ENCODE measurements at places on chromosomes 2 and 18.

DNA sequence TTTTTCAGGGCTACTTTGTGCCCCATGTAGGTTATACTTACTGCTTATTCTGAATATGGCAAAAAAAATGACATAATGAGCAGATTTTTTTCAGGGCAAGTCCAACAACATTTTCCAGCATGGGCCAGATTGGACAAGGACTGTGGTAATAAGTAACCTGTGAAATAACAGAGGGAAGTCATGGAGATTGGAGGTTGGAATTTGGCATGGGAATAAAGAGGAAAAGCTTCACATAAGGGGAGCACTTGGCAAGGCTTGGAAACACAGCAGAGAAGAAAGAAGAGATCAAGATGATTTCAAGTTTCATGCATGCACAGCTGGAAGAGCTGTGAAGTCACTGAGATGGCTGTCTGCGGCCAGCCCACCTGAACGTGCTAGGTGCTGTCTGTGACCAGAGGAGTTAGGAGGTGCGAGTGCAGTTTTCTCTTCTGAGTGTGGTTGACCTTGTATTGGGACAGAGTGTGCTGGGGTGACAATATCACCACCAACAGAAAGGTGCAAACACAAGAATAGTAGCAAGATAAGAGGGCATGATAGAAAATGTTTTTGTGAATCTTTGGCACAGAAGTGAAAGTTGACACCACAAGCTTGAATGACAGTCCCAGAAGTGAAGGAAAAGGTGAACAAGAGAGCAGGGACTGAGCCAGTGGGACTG, 71.1 kb upstream of the DSC1 start:
- no peak for DNase-seq

DNA sequence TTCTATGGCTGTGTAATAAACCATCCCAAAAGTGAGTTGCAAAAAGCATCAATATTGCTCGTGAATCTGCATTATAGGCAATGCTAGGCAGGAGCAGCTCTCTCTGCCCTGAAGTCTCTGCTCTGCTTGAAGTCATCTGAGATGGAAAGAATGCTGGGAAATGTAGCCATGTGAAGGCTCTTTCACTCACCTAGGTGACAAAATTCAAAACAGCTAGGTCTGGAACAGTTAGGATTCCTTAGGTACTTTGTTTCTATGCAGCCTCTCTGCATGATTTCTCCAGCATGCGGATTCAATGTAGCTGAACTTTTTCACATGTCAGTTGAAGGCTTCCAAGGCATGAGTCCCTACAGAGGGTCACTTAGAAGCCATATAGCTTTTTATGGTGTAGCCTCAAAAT, 1383.7 kb downstream of the LRP1B start:
- no peak for DNase-seq

DNA sequence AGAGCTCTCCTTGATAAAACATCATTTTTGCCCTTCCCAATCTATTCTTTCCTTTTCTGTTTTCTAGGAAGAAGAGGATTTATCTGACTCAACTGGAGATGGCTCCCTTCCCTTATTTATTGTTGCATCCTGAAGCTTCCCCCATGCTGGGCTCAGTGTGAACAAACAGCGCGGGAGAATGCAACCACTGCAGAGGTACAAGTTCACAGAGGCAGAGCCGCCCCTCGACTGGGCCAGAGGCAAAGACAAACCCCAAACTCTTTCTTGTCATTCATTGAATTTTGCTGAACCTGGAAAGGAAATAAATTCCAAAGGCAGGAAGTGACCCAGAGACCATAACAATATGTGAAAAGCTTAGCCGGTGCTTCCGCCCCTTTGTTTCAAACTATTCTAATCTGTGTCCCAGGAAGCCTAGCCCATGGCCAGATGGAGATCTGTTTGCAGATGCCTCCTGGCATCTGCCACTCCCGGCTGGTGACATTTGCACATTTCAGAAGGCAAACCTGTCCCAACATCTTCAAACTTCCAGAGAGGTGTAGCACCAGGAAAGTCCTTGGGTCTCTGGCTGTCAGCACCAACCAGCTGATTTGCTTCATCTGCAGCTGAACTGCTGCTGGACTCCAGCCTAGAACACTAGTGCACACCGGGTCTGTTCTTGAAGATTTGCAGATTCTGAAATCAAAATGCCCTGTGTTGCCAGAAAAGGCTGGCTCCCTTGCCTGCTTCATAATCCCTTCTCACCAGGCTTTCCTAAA, 79.4 kb upstream of the MAP4K3 start:
- DNase-seq: no peak

- no peak for DNase-seq
Observed at GRCh38 chr18:73948084-73948483, 199.6 kb downstream of the FBXO15 start.

GRCh38 chr2:142426064-142426463, 295.2 kb upstream of the LRP1B start:
- DNase-seq: no peak

GRCh38 chr2:191607096-191607495, 70.8 kb upstream of the NABP1 start:
- no peak for DNase-seq

- DNase-seq: no peak
Observed at GRCh38 chr2:237819231-237819630, 20.7 kb downstream of the RBM44 start.

DNA sequence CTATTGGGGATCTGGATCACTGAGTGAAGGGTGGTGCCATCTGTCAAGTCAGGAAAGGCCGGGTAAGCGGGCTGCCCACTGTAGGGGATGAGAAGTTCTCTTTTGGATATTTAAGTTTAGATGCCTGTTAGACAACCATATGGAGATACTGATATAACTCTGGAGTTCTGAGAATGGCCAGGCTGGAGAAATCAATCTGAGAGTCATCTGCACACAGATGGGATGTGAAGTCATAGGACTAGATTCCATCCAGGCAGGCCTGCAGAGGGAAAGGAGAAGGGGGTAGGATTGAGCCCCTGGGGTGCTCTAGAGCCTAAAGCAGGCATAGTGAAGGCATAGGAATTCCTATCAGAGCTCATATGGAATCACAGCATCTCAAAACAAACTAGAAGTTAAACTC, 30.1 kb downstream of the SPRED2 start:
- DNase-seq: no peak

GRCh38 chr2:129772190-129772579, 207.3 kb upstream of the RAB6C start:
- no peak for DNase-seq

DNA sequence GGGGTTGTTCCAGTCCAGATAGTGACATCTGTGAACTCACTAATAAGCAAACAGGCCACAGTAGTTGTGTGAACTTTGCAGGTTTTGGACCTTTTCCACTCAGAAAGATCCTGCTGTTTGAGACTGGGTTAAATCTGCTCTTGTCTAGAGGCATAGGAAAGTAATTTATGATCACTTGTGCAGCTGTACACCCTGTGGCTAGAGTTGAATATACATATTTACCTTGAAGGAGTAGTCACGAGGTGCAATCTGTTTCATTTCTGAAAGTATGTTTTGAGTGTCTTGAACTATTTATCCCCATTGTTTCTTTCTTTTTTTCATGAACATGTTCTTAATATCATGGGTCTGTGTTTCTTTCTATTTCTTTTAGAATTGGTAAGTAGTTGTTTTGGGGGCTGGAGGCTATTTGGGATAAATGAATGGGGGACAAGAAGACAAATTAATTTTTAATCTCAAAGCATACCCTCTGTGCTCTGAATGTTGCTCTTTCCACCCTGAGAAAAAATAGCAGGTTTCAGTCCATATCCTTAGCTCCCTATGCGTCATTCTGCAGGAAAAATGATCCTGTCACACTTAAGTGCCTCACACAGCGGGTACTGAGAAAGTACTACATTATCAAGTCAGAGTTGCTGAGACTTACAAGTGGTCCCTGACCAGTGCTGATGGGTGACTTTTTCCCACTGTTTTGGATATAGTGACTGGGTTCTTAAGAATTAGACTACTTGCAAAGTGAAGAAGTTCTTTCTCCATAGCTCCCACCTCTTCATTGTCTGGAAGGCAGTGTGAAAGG, 28.2 kb downstream of the DCC start:
- no peak for DNase-seq

DNA sequence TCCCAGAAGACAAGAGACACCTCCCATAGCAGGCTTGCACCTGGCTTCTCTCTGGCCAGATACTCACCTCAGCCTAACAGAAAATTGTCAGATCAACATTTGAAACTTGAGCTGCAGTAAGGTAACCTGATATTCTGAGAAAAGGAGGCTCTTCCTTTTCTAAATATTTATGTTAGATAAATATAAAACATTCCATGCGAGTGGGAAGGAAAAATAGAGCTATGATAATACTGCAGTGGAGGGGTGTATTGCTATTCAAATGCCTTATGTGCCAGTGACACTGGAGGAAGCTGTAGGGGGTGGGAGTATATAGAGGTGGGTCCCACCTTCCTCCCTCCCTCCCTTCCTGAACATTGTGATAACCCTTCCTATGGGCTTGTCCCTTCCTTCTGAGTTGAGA, 515.5 kb upstream of the CHAC2 start:
- DNase-seq: no peak

DNA sequence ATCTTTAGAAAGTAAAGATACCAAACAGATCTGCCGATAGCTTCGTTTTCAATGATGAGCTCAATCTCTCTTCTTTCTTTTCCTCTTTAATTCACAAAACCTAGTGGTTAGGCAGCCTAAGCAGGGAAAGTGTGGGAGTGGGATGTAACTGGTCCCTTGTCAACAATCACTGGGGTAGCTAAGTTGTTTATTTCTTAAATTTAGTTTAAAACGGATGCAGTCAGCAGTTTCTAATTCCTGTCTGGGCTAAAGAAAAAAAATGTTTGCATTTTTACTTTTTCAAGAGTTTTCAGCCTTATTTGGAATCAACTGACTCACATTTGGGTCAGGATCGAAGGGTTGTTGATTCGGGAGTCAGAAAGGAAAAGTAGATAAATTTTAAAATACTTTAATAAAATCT, 137.7 kb upstream of the TACR1 start:
- no peak for DNase-seq

DNA sequence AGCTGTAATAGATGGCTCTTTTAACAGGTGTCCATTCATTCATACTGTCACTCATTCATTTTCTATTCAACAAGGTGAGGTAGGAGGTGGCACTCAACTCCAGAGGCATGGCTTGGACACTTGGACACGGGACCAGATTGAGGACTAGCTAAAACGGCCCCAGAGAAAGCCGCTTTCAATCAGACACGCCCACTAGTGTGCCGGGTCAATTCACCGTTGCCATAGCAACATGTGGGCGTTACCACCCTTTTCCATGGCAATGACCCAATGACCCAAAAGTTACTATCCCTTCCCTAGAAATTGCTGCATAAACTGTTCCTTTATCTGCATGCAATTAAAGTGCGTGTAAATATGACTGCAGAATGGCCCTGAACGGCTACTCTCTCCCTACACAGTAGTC, 49.2 kb upstream of the LGALSL start:
- DNase-seq: no peak

DNA sequence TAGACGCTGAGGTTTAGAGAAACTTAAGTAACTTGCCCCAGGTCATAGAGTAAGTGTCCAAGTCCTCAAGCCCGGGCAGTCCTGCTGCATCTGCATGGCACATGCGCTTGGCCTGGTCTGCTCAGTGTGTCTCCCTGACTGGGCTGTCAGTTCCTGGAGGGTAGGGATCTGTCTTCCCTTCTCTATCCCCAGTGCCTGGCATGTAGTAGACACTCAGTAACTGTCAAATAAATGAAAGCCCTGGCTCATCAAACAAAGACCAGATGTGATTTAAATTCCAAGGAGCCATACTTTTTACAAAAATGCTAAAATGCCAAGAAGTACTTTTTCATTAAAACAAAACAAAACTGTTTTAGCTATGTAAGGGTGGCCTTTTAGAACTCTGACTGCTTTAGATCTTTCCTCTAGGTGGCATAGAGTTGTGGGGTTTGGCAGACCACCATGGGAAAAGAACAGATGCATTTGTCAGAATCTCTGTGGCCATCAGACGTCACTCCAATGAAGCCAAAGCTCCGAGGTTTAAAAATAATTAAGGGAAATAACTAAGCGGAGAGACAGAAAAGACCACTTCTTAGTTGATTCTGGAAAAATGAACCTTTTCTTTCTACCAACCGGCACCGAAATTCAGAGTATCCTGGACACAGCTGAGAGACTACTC, 34.0 kb downstream of the EPAS1 start:
- DNase-seq: no peak

DNA sequence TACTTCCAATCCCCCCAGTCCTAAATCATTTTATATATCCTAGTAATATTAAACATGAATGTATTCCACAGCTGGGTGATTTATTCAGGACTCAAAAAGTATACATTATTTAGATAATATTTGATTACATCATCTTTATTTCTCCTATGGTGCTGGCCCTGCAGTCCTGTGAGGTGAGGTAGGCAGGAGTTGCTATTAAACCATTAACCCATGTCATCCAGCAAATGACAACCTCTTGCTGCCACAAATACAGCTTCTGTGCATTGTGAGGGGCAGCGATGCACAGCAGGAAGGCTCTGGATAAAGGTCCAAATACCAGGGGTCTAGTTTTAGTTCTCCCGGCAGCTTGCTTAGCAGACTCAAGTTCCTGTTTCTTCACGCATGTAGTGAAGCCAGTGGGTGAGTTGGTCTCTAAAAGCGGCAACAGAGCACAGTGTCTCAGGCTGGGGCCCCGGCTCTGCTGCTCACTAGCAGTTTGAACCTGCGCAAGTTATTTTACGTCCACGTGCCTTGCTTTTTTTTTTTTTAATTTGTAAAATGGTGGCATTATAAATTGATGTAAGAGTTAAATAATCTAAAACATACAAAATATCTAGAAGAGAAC, 36.1 kb downstream of the INSIG2 start:
- no peak for DNase-seq

GRCh38 chr2:142052220-142052863, 78.5 kb downstream of the LRP1B start:
- no peak for DNase-seq

DNA sequence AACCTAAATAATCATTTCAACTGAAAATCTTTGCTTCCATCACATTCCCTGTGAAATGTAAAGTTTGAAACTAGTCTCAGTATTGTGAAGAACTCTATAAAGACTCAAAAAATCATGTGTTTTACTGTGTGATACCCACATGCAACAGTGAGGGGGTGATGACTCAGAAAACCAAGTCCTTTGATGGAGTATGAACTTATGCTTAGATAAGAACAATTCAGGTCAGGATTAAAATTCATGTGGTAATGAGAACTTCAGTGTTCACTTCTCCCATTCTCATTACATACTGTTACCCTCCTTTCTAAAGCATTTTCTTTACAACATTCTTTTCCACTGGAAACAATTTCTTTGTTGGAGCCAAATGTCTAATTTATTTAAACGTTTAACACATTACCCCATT, 360.2 kb downstream of the FSIP2 start:
- no peak for DNase-seq
